ENCODE measurements at places on chromosomes 2 and 18.

DNA sequence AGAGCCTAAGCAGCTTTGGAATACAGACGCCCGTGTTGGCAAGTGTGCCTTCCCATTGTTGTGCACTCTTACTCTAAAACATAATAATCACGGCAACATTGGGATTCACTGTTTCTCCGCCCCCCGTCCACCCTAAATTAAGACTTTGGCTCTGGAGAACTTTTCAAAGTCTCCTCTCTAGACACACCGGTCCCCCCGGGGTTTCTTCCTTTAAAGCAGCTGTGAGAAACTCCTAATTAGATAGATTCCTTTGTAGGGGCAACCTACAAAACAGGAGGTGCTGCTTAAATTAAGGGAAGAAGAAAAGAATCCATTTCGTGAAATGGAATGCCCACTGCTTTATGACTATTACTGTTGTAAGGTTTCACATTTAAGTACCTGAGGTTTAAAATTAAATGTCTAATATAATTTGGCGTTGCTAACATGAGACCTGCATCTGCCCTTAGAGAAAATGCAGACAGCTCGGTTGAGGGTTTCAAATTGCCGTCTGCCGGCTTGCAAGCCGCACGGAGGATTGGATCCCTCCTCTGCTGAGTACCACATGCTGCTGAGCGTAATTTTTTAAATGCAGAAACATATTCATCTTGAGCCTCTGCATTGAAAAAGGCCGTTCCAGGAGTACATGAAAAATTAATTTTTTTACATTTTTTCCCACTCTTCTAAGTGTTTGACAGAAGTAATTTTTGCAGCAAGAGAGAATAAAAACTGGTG is 233.3 kb downstream of the GBX2 start:
- no peak for DNase-seq

GRCh38 chr2:216214768-216215167 is 105.6 kb downstream of the XRCC5 start:
- no peak for DNase-seq

DNA sequence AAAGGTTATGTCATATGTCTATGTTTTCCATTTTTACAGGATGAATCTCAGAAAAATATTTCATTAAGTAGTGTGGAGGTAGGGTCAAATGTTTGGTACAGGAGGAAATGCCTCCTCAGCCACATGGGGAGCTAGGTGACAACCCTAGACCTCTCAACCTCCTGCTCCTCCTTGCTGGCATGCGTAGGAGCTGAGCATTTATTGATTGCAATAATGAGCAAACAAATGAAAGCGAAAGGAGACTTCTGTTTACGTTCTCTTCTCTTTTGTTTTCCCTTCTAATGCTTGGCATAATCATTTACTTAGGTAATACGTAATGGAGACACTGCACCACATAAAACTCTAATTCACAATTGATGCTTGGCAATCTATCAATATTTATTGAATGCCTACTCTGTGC is 95.1 kb upstream of the CCBE1 start:
- no peak for DNase-seq

DNA sequence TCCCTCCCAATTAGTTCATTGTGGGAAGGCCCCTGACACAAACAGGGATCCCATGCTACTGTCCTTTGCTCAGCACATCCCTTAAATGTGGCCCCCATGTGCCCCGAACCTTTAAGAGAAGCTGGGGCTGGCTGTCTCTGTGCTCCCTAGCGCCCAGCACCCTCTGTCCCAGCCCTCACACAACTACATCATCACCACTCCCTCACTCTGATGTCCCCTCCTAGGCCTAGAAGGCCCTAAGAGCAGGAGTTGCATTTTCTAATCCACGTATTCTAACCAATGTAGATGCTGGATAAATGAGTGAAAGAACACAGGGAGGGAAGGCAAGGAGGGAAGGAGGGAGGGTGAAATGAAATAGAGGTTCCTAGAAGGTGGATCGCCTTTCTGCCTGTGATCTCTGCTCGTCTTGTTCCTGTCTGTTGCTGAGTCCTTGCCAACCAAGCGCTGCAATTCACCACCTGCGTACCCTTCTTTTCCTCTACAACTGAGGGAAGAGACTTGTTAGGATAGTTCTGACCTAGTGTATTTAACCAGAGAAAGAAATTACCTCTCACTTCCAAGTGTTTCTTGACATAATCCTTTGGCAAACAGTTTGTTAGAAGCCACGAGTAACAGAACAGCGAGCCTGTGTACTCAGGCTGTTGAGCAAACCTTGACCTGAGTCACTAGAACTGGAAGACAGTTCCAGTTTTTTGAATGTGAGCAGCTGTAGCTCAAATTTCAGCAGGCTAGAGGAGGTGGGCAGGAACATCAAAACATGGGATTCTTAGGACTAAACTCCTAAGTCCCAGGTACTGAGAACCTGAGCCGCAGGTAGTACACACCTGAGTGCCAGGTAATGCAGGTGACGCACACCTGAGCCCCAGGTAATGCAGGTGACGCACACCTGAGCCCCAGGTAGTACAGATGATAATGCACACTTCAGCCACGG is 181.5 kb upstream of the ID2 start:
- DNase-seq, result no peak

- DNase-seq, result no peak
Measured at GRCh38 chr2:33859811-33860461, 260.8 kb upstream of the FAM98A start.

DNA sequence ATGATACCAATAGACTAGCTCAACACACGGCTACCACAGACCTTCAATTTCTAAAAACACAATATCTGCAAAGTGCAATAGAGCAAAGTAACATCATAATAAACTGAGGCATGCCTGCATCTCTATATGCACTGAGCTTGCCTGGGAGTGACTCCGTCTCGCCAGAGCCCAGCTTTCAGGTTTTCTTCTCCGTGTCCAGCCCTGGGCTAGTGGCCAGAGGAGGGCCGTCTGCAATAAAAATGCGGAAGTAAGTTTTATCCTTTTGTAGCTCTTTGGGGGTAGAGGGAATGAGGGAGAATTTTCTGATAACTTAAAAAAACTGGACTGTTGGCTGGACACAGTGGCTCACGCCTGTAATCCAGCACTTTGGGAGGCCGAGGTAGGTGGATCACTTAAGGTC is 41.0 kb upstream of the GPR17 start:
- no peak for DNase-seq

- DNase-seq, result no peak
Measured at GRCh38 chr2:241315879-241316631, at the start of gene SEPTIN2. Gene SEPTIN2 (plus strand): TSS chr2:241315925. CDS start chr2:241324233, 8,308 bp downstream.

DNA sequence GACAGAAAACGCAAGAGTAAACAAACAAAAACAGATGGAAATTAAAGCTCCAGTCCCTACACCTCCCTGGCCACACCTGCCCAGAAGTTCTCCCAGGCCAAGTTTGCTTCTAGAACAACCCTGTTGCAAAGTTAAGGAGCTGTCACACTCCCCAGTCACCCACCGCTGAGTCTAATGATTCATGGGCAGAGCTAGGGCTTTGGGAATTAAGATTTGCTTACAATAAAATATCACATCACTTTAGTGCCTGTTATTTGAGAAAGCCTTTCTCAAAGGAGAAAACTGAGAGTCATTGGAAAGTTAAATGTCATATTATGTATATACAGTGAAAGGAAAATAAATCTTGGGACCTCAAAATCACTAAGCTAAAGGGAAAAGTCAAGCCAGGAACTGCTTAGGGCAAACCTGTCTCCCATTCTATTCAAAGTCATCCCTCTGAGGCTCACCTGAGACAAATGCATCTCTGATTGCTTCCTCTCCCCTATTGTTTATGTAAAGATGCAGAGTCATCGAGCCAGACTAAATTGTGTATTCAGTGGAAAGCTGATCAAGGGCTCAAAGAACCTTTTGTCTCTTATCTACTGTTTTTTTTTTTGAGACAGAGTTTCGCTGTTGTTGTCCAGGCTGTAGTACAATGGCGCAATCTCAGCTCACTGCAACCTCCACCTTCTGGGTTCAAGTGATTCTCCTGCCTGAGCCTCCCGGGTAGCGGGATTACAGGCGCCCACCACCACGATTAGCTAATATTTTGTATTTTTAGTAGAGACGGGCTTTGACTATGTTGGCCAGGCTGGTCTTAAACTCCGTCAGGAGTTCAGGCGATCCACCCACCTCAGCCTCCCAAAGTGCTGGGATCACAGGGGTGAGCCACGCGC is 2.8 kb downstream of the CRYGB start:
- peak; percentile 8 for DNase-seq

- DNase-seq, result no peak
Measured at GRCh38 chr2:21590026-21590690, 466.4 kb downstream of the TDRD15 start.

DNA sequence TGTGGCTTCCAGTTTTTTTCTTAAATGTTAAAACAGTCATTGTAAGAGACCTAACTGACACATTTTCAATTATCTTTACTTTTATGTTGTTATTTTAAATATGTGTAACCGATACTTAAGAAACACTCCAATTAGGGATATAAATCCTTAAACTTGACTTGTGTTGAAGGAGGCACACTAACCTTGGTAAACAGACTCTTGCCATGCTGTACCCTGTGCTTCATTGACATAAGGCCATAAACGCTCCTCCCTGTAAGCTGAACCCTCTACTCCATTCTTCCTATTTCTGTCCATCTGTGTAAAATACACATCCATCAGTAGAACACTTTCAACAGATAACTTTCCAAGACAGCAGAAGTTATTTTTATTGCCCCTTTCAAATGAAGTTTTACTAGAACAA is 780.5 kb upstream of the FAM98A start:
- DNase-seq, result no peak

DNA sequence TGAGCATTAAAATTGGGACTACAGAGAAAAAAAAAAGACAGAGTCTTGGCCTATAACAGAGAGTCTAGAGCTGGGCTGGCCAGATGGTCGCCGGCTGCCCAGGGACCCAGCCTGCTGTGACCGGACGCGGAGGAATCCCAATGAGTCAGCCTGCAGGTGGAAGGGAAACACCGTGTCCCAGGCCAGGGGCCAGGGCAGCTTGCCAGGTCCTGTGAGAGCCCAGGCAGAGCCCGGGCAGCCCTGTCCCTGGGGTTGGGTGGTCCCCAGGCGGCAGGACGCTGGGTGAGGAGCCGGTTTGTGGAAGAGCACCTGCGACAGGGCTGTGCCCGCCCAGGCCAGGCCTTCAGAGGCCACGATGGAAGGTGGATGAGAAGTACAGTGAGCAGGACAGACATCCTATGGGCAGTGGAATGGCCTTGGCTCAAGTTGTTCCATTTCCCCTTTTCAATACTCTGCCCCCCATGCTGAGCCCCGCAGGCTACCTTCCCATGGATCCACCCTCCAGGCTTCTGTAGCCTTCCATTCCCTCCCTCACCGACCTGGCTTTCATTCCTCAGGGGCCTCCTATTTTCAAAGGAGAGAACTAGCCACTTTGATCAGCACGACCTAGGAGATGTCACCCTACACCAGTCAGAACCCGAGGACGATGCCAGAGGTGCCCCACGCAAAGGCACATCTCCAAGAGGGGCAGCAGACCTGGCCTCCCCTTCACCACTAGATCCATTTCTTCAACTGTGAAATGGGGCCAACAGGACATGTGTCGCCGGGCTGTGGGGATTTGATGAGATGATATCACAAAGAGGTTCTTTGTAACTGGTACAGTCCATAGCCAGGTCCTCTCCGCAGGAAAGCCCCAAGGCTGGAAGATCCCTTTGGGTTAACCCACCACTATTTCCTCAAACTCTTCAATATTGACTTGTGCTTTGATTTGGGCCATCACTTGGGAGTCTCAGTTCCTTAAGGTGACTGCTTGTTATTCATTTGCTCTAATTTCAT is 87.5 kb downstream of the POLR1A start:
- DNase-seq, result no peak

DNA sequence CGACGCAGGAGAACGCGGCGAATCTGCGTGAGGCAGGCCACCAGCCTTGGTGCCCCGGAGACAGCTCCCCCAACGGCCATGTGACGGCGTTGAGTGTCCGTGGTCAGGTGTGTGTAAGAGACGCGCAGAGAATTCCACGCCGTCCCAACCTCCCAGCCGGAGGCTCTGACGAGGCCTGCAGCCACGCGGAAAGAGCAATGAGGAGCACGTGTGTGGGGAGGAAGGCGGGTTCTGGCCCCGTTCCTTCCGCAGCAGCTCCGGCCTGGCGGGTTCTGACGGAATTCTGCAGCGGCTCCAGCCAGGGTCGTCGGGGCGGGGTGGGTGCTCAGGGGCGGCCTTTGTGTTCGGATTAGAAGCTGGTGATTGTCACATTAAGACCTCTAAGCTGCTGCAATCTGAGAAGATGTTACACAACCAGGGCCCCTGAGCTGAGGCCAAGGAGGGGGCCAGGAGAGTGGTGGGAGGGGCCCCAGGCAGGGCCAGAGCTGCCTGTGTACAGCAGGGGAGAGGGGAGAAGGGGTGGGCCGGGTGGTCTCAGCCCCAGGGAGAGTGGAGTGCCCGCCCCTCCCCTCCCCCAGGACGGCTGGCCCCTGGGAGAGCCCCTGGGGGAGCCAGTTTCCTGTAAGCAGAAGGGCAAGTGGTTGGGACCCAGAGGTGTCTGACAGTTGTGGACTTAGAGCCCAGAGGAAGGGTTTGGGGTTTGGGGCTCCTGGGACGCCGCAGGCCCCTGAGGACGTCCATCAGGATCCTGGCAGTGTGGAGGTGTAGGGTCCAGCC is 5.1 kb upstream of the GAL3ST2 start:
- no peak for DNase-seq

- no peak for DNase-seq
Measured at GRCh38 chr2:62415019-62415431, 91.0 kb downstream of the TMEM17 start.

GRCh38 chr2:160077912-160078810 is 15.7 kb upstream of the PLA2R1 start:
- no peak for DNase-seq

DNA sequence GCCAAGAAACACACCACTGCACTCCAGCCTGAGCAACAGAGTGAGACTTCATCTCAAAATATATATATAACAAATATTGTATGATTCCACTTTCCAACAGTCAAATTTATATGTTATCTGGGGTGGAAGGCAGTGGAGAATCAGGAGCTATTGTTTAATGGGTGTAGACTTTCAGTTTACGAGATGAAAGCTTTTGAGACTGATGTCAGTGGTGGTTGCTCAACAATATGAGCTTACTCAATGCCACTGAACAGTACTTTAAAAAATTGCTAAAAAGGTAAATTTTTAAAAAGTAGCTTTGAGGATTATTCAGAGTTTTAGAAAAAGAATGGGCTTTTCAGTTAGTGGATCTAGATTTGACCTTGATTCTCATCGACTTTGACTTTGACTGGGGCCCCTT is 105.9 kb upstream of the ST6GAL2 start:
- no peak for DNase-seq

GRCh38 chr2:106106622-106107508 is 87.2 kb downstream of the UXS1 start:
- DNase-seq, result no peak

GRCh38 chr2:174771631-174772471 is 7.6 kb upstream of the CHRNA1 start:
- DNase-seq, result peak; percentile 11

DNA sequence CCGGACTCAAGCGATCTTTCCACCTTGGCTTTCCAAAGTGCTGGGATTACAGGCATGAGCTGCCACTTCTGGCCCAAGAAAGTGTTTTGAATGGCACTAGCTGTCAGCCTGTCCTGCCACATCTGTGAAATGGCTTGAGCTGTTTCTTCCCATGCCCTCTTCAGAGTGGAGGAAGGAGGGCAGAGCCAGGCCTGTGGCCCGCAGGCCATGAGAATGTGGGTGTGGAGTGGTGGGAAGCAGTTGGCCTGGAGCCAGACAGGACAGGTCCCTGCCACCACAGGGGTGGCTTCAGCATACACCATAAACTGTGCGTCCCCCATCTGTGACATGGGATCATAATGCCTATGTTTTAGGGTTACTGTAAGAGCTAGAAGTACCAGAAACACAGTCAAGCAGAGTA is 6.5 kb downstream of the SLC66A3 start:
- DNase-seq, result no peak

Data from NCI-H1436 treated with DMSO at 0.1 percent for 48 hours (cell line).